ENCODE measurements at places on chromosomes 16 and 17.

DNA sequence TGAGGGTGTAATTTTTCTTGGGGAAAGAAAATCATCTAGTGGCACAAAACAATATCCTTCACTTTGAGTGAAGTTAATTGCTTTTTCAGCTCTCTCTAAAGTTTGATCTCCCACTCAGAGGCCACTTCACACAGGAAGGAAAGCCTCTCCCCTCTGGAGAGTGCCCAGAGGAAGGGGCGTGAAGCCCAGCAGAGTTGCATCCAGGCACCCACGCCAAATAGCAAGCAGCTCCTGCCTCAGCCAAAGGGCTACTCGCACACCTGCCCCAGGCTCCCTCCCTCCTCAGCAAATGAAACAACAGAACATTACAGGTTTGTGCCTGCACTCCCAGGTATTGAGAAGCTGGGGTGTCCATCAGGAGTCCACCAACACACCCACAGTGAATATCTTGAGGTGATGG, 183.0 kb upstream of the RPL38 start:
- DNase-seq: no peak

DNA sequence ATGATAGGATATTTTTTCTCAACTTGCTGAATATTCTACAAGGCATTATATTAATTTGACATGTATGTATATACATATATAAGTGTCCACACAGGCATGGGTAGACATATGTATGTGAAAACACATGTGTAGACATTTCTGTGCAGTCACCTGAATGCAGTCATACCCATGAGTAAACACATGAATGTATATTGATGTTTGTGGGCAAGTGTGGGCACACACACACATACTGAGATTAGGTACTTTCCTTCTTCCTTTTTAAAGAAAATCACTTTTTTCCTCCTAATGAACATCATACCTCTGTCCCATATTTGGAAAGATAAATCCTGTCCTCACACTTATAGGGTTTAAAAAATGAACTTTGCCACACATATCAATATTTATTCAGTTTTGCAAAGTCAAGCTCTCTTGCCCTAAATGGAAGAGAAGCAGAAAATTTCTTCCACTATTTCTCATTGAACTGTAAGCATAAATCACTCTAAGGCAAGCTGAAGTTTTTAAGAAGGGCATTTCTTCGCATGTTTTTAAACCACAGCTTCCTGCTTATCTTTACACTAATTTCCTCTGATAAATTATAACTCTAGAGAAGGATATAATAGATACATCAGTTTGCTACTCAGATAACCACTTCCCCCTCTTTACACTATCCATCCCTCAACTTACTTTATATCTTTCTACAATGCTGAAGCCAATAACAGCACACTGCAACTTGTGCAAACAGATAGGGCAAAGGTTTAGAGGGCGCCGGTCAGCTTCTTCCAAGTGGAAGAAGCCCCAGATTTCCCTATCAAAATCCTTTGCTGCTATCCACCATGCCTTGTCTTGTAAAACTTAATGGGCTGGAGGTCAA, 49.6 kb upstream of the LRRC37A3 start:
- DNase-seq: no peak

DNA sequence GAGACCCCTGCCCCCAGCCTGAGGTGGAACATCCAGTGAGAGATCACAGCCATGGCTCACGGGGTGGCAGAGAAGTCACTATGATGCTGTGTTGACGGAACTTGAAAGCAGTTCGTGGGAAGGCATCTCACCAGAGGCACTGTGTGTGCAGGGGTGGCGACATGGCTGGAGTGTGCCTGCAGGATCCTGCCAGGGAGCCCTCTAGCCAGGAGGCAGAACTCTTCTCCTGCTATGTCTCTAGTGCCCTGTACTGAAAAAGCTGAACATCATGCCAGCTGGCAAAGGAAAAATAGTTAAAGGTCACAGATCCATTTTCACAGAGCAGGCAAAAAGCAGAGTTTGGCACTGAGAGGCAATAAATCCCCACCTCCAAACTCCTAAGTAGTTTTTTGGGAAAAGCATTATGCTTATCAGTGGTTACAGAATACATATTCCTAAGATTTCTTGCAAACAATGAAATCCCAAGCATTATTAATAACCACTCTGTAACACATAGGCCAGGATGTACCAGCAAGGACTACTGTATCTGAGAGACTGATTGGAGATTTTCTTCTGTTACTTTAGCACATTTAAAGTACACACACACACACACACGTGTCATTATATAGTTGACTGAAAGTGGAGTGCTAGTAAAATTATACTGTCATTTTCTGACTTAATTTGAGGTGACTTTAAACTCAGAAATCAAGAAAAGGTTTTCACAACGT, 36.8 kb downstream of the TNRC6C start:
- no peak for DNase-seq

GRCh38 chr17:77472468-77473310, 331.9 kb downstream of the SEC14L1 start:
- DNase-seq: no peak

DNA sequence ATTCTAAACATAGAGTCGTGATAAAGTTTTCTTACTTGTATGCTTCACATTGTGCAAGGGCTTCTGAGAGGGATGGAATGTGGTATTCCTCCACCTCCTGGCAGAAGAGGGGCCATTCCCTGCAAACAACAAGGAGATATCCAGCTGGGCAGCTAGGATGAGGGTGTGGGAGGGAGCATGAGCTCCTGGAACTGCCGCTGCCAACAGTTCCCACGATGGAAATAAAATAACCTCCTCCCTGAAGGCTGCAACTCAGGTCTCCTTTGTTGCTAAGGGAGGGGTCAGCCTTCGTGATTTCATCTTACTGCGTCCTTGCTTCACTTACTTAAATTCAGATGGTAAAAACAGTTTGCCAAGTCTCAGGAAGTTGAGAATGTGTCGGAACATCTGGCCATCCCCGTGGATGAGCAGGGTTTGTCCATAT, 15.6 kb downstream of the PLEKHG4 start:
- no peak for DNase-seq

GRCh38 chr17:17906418-17907215, 65.6 kb downstream of the TOM1L2 start:
- DNase-seq: no peak

Measured in foreskin keratinocyte (primary cell).